ENCODE measurements at places on chromosomes 1 and 21.
A peak's percentile ranks its signal among the peaks of the same experiment; 100 is the strongest.

DNA sequence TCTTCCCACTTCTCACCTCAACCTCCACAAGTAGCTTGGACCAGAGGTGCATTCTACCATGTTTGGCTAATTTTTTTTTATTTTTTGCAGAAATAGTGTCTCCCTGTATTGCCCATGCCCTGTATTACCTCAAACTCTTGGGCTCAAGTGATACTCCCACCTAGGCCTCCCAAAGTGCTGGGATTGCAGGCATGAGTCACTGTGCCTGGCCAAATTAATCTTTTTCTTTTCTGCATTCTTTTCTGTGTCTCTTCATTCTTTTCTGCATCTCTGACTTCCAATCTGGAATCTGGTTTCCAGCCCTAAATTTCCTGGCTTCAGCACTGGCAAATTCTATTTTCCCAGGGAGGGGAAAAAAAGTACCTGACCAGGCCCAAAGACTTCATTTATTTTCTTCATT lies 31.2 kb upstream of the TACSTD2 start:
- no peak for DNase-seq

GRCh38 chr1:20885121-20885520 lies 98.0 kb upstream of the HP1BP3 start:
- peak; percentile 9 for DNase-seq

DNA sequence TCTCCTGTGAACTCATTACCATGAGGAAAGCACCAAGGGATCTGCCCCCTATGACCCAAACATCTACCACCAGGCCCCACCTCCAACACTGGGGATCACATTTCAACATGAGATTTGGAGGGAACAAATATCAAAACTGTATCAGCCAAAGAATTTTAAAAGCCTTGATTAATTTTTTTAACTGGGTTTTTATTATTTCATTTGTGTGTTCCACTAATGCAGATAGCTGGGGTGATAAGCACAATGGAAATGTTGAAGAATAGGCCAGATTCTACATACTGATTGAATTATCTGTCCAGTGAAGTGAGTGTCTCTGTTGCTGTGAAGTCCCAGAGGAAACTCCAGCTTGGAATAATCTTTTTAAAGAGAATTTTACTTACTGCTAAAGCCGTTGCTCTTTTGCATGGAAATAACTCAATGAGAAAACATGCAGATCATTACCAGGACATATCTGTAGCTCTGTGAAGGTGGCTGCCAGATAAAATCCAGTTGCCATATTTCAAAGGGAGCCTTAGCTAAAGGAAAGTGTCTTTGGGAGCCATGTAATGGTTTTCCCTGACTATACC lies 44.4 kb upstream of the DHCR24 start:
- DNase-seq, result no peak

DNA sequence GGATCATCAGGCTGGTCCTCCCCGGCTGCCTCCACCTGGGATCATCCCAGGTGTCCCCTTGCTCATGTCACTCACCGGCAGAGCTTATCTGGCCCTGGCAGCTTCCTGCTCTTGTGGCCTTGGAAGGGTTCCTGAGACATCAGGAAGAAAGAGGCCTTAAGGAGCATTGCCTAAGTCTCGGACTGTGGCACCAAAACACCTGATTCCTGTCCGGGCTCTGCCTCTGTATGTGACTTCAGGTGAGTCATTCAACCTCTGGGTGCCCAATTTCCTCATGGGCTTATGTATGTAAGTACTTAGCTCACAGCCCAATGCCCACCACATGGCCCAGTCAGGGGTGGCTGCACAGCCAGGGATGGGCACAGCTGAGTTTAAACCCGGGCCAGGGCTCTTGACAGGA lies 255.9 kb upstream of the VAMP3 start:
- no peak for DNase-seq

- DNase-seq, result peak; percentile 96
Measured at GRCh38 chr1:234544087-234544579, 65.2 kb upstream of the TARBP1 start.

GRCh38 chr1:11227106-11228077 lies 35.0 kb downstream of the MTOR start:
- no peak for DNase-seq

GRCh38 chr1:54110996-54111395 lies 41.8 kb downstream of the CDCP2 start:
- DNase-seq, result no peak

Measured in GM23248 (cell line).